Suppressor macrophage treated with lipopolysaccharide for 1 hour (primary cell): ENCODE measurements at places on chromosomes 12 and 14.

DNA sequence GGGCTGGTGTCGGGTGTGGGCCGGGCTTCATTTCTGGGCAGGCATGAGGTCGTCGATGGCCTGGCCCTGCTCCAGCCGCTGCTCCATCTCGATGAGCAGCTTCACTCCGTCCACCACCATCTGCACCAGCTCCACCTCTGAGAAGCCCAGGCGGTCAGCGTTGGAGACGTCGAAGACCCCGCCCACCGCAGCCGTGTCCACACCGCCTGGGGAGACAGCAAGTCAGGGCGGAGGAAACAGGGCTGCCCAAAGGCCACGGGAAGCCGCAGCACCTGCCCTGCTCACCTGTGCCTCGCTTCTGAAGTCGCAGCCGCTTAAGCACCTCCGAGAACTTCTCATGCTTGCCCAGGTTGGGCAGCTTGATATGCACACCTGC is 2.8 kb downstream of the CKB start:
- DNase-seq, result no peak

GRCh38 chr14:56195704-56196103 is 77.5 kb downstream of the PELI2 start:
- DNase-seq, result peak; percentile 21

DNA sequence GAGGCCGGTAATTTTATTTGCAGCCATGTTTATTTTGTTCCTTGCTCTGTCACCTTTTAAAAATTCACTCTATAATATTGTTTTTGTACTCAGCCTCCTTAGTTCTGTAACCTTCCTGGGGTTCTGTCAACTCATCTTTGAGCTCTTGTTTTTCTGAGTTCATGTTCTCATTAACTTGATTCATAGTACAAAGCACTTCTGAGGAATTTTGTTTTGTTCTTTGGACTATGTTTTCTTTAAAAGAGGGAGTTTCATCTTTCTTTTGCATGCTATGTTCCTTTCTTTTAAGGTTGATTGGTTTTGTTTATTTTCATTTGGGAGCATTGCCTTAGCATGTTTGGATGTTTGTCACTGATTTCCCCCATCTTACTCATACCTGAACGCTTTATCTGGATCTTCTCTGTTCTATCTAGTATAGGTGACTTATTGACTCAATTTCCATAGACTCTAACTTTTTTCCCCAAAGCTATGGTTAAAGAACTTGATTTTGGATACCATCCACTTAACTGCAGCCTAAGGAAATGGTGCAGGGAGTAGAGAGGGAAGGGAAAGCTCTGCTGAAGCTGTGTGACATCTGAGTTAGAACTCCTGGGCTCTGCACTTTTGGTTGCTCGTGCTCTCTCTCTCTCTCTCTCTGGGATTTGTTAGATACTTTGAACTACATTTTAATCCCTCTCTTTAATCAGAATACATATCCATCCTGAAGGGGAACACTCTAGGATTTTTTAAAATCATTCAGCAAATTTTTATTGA is 268.5 kb downstream of the PAWR start:
- DNase-seq, result no peak

DNA sequence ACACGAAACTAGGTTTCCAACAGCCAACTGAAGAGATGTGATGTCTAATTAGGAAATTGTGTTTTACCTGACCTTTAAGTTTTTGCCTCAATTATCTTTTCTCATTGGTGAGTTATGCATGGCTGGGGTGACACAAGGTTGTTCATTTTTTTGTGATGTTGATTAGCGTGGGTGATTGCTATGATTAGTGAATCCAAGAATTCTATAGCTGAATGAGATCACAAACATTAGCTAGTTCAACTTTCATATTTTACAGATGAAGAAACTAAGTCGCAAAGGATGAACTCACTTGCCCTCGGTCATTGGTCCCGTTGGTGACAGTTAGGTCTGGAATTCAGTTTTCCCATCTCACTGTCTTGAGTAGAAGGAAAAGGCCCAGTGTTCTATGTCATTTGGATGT is 32.6 kb upstream of the LMNTD1 start:
- no peak for DNase-seq

- DNase-seq, result peak; percentile 45
These were observed 669 bp upstream of the KCNK13 start for GRCh38 chr14:90060965-90061684.

GRCh38 chr12:70719672-70720420 is 82.6 kb upstream of the PTPRB start:
- DNase-seq, result peak; percentile 55

- DNase-seq, result no peak
These were observed 30.3 kb upstream of the NRDE2 start for GRCh38 chr14:90361865-90362557.

- DNase-seq, result no peak
These were observed 424.0 kb upstream of the GARIN6 start for GRCh38 chr12:99223579-99223978.

- peak; percentile 97 for DNase-seq
These were observed 33.8 kb downstream of the STK38L start for GRCh38 chr12:27277846-27278260.

DNA sequence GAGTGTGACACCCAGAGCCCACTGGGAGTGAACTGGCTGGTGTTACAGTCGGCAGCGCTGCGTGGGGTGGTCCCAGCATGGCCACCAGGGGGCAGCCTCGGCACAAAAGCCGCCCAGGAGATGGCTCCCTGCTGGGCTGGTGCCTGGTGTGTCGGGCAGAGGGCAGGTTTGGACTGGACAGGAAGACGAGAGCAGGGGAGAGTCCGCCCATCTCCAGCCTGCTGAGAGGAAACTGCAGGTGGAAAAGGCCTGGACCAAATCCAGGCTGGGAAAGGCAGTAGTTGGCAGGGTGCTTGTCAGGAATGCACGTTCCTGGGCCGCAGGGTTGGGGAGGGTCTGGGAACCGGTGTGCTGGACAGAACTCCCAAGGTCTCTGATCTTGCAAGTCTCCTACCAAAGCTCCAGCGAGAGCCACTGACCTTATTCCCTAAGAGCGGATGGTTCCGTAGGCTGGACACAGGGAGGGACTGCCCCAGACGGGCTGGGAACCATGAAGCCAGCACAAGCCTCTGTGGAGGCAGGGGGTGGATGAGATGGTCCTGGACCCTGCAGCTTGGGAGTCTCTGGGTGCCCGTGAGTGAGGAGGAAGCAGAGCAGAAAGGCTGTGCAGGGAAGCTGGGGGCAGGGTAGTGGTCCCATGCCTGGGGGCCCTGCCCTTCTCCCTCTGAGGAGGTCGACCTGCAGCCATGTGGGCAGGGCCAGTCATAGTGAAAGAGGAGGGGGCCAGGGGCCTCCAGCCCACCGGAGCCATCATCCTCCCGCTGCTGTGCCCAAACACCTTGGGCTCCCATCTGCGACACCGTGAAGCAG is 1.8 kb downstream of the AHNAK2 start:
- peak; percentile 85 for DNase-seq

GRCh38 chr12:14946861-14947260 is 8.5 kb upstream of the ERP27 start:
- no peak for DNase-seq

DNA sequence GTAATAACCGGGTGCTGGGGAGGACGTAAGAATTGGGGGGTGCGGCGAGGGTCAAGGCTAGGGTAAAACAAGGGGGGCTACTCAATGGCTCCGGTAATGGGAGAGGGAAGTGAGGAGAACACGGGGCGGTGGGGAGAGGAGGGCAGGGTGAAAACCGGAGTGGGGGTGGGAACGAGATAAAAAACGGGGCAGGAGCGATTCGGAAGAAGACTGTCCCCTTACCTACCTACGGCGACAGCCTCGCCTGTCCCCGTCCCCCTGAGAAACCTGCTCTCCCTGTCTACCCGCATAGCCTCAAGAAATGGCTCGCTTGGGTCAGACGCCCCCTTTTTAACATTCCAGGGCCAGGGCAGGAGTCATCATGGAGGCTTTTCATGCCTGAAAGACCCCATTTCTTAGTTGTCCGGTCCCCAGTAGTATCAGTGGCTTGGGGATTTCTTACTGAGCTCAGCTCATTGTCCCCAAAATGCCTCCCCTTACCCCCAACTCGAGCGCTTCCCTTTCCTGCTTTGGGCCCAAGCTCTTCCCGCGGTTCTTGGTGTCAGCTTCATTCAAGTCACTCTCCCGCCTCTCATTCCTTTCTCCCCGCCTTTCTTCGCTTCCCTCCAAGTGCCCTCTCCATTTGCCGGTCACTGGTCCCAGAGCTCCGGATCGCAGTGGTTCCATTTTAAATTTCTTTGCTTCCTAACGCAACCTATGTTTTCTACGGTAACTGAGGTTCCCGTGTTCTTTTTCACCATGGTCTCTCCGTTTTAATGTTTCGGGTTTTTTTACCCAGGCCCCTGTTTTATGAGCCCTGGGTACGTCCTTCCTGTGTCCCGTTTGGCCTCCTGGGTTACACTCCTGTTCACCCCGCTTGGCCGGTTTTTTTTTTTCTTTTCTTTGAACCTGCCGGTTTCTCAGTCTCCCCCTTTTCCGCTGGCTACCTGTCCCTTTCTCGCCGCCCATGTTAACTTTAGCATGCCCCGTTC is 1.2 kb upstream of the WSB2 start:
- DNase-seq, result peak; percentile 67

- DNase-seq, result no peak
These were observed 94.9 kb downstream of the BCAT1 start for GRCh38 chr12:24854017-24854416.

GRCh38 chr14:77640756-77641533 is 24.5 kb upstream of the SPTLC2 start:
- peak; percentile 53 for DNase-seq

GRCh38 chr14:38838049-38838978 is 264.7 kb downstream of the SEC23A start:
- no peak for DNase-seq

DNA sequence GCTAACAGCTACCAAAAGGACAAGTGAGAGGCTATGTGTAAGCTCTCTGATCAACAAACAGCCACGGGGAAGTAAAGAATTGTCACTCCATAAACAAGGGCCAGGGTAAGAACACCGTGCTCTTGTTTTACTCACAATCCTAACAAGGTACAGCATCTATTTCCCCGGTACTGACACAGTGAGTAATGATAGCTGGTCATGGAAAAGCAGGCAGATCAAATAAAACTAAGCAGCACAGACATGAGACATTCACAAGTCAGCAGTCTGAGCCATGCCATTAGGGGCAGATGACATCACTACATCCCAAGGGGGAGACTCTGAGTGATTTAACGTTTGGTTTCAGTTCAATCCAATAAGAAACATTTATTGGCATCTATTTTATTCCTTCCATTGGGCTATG is 54.4 kb downstream of the ARL6IP4 start:
- DNase-seq, result peak; percentile 52

- no peak for DNase-seq
These were observed 1202.3 kb downstream of the GALC start for GRCh38 chr14:86790408-86791364.

DNA sequence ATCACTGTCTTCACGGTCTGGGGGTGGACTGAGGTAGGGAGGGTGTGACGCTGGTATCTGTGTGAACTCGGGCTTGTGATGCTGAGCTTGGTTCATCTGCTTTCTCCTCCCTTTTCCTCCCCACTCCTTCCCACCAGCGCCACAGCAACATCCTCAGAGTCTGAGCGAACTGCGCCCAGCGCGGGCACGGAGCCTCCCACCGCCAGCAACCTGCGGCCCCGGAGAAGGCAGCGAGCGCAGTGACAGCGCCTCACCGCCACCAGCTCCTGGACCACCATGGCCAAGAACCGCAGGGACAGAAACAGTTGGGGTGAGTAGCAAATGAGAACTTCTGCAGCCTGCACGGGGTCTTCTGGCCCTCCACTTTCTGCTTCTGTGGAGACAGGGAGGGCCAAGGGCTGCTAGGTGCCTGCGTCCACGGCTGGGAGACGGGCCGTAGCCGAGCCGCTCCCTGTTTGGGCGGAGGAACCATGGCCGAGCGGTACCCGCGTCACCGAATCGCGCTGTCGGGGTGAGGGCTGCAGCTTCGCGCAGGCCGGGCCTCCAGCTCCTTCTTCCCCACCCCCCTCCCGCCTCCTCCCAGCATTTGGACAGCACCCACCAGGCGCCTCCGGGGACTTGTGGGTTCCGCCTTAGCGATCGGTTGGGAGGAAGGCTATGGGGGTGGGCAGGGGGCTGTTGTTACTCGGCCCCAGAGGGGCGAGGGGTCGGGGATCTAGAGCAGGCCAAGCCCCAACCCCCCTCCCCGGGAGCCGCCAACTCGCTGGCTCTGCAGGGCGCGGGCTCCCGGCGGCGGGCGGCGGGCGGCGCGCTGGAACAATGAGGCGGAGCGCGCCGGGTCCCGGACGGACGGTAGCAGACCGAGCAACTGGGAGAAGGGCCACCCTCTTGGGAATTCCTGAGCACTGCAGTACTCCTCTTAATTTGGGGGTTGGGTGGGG is at the start of gene ATL1:
ATL1 (plus strand) TSS at position 156 of the 941 bp plus-strand sequence; CDS start at position 277, 121 bp downstream.
- DNase-seq, result peak; percentile 71
